NCI-H510A (cell line): ENCODE measurements at places on chromosomes 16 and 17.
A peak's percentile ranks its signal among the peaks of the same experiment; 100 is the strongest.

DNA sequence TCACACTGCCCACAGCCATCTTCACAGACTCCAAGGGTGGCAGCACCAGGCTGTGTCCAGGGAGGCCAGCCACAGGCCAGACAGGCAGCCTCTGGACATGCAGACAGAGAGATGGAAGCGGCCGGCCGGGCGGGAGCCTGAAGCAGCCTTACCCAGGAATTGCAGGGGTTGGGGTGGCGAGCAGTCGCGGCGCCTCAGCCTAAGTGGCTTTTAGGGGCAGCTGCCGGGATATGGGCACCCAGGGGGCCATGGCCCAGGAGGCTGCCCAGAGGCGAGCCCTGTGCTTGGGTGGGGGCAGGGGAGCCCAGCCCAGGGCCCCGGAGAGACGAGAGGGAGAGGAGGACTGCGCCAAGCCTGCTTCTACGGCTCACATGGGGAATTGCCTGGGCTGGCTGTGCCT is 1.5 kb upstream of the NHERF2 start:
- no peak for DNase-seq

- no peak for DNase-seq
Observed at GRCh38 chr16:3945751-3946603, 65.5 kb upstream of the CREBBP start.

DNA sequence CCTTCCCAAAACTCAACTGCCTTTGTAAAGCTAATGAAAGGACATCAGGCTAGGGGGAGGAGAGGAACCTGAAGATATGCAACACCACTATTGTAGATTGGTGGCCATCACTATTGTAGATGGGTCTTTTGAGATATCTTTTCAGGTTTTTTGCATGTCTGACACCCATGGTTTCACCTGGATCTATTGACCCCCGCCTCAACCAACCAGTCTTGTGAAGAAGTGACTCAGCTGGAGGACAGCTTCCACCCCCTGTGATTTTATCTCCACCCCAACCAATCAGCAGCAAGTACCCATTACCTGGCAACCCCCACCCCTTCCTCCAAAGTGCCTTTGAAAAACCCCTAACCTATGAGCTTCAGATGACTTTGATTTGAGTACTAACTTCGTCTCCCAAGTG is 382.6 kb upstream of the GOT2 start:
- DNase-seq, result no peak

GRCh38 chr17:17515934-17516930 is 20.0 kb upstream of the RASD1 start:
- DNase-seq, result peak; percentile 53

- no peak for DNase-seq
Observed at GRCh38 chr16:7025616-7026190, 306.9 kb upstream of the RBFOX1 start.

- peak; percentile 26 for DNase-seq
Observed at GRCh38 chr17:68205808-68206720, 41.8 kb upstream of the AMZ2 start.

GRCh38 chr16:55021595-55022475 is 91.2 kb downstream of the IRX5 start:
- no peak for DNase-seq

DNA sequence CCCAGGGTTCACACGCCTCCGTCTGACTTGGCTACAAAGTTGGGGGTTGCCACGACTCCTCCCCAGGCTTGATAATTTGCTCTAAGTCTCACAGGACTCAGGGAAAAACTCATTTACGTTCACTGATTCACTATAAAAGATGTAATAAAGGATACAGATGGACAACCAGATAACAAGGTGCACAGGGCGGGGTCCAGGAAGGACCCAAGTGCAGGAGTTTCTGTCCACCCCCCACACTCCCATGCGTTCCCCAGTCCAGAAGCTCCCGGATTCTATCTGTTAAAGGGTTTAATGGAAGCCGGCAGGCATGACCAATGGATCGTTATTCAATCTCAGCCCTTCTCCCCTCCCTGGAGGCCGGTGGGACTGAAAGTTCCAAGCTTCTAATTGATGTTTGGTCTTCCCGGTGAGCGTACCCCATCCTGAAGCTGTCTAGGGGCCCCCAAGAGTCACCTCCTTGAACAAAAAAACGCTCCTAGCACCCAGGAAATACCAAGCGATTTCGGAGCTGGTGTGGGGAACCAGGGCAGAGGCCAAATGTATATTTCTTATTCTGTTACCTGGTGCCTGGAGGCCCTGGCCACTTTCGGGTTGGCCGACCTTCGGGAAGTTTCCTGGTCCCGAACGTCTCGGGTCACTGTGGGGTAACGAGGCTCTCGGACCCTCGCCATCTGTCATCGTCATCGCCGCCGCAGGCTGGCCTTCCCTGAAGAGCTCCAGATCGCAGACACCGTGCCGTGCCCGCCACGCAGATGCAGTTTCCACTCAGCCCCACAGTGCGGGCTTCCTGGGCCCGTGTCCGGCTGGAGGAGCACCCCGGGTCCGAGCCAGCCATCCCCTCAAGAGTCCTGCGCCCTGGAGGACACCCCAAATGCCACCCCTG is 13.5 kb upstream of the METRNL start:
- no peak for DNase-seq

- DNase-seq, result no peak
Observed at GRCh38 chr17:38556239-38556638, 49.5 kb downstream of the SRCIN1 start.

GRCh38 chr16:67397812-67398545 is 4.7 kb upstream of the TPPP3 start:
- no peak for DNase-seq

- no peak for DNase-seq
Observed at GRCh38 chr16:89195521-89196171, 4.7 kb downstream of the SLC22A31 start.
